PC-3 (cell line): ENCODE measurements at places on chromosomes 7 and 10.

DNA sequence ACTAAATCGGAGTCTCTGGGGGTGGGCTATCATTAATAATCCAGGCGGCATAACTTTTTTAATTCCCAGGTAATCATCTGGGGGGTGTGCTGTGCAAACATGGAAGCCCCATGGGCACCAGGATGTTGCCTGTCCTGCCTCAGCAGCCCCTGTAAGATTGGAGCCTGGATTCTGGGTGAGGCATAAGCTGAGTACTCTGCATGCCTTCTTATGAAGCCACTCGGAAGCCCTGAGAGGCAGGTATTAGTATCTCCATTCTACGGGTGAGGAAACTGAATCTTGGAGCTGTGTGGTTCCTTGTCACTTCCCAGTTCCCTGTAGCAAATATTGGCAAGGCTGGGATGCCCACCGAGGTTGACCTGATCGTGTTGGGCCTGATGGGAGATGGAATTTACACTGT lies 7.4 kb upstream of the OPN4 start:
- no peak for DNase-seq

- DNase-seq: no peak
These were observed 90.7 kb downstream of the APBB1IP start for GRCh38 chr10:26528715-26529393.

DNA sequence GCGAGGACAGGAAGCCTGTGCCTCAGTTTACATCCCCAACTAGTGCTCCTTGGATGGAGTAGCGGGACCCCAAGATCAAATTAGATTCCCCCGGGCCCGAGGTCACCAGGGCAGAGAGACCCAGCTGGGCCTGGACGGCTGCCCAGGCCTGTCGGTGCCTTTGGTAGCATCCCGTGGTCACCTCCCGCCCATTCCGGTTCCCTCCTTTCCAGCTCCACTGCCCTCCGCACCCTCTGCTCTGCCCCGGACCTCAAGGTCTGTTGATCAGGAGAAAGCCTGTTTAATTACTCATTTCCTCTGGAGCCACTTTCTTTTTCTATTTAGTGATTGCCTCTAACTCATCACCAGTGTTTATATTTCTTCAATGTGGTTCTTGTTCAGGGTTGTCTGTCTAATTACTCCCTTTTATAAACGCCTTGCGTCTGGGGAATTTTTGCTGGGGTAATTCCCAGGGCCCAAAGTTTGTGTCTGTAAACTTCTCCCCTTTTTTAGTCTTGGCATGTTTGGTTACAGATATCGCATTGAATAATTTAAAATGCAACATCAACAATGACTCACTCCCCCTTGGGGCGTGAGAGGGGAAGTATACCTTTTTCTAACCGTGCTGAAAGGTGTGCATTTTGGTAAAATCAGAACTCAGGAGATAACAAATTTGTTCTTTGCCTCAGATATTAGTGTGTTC lies 1.9 kb downstream of the FOXK1 start:
- DNase-seq: peak; percentile 68

DNA sequence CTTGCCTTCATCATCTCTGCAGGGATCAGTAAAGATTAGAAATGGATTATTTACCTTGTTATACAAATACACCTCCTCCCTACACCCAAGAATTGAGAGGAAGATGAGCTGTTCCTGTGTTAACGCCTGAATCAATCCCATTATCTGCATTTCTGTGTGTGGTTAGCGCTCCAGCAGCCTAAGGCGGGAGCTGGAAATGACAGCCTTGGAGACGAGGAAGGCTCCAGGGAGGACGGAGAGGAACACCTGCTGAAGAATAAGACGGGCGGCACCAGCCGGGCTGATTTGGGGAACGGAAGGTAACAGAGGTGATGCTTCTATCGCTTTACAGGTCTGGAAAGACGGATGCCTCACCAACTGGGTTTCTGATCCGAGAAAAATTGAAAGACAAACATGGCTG lies 34.2 kb upstream of the DDC start:
- no peak for DNase-seq

DNA sequence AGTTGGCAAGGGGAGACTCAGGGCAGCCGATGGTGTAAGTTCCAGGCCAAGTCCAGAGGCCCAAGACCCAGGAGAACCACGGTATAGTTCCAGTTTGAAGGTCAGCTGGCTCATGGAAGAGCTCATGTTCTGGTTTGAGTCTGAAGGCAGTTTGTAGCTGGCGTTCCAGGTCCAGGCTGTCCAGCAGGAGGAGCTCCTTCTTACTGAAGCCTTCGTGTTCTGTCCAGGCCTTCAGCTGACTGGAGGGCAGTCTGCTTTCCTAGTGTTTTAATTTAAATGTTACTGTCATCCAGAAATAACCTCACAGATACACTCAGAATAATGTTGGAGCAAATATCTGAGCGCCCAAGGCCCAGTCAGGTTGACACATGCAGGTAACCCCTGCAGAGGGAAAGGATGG lies 4.2 kb downstream of the SUN1 start:
- no peak for DNase-seq

- DNase-seq: no peak
These were observed 130.1 kb downstream of the RGS10 start for GRCh38 chr10:119412244-119413092.

GRCh38 chr7:143269251-143269650 lies 6.0 kb downstream of the GSTK1 start:
- no peak for DNase-seq

GRCh38 chr7:51591223-51591622 lies 274.6 kb upstream of the COBL start:
- no peak for DNase-seq

DNA sequence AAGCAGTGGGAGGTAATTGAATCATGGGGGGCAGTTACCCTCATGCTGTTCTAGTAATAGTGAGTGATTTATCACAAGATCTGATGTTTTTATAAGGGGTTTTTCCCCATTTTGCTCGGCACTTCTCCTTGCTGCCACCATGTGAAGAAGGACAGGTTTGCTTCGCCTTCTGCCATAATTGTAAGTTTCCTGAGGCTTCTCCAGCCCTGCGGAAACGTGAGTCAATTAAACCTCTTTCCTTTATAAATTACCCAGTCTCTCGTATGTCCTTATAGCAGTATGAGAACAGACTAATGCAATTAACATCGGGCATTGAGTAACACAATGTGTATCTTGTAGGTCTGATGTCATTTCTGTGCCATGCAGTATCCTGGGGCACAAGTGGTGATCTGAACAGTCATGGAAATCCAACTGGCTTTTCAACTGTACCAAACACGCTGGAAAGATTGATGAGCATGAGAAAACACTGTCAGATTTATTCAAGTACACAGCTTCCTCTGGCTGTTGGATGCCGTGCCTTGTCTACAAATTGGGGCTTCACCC lies 208.6 kb upstream of the KIAA1217 start:
- no peak for DNase-seq

DNA sequence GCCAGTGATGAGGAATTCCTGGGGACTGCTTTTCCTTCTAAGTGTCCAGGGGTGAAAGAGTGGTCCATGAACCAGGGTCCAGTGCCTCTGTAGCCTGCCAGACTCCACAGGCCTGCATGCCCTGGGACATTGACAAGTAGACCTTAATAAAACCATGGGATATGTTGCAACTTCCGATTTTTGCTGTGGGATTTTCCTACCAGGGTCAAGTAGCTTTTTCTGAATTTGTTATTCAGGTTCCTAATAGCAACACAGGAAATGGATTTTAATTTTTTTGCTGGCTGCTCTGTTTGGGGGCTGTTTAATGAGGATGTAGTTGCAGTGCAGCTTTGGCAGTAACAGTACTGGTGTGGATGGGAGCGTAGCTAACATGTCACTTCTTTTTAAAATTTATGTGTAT lies 42.1 kb downstream of the WBP1L start:
- no peak for DNase-seq

- peak; percentile 77 for DNase-seq
These were observed 66.9 kb upstream of the FHIP2A start for GRCh38 chr10:114754445-114755320.

- peak; percentile 19 for DNase-seq
These were observed 27.0 kb upstream of the ZPBP start for GRCh38 chr7:50119815-50120637.

DNA sequence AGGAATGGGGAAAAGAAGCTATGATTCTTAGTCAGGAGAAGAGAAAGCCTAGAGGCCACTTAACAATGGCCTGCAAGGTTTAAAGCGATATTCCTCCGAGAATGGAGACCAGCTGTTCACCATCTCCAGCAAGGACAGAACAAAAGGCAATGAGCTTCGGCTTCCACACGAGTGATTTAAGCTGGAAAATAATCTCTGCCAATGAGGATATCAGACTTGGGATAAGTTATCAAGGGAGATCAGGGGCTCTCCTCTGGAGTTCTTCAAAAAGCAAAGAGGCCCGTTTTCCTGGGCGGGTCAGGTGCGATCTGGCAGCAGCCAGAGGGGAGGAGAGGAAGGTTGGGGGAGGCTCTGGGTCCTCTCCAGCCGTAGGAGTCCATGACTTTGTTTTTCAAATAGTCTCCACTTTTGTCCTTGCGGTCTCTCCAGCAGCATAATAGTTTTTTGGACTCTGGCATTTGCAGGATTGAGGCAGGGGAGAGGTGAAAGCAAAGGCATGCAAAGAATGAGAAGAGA lies 211.3 kb downstream of the SKIDA1 start:
- DNase-seq: no peak

DNA sequence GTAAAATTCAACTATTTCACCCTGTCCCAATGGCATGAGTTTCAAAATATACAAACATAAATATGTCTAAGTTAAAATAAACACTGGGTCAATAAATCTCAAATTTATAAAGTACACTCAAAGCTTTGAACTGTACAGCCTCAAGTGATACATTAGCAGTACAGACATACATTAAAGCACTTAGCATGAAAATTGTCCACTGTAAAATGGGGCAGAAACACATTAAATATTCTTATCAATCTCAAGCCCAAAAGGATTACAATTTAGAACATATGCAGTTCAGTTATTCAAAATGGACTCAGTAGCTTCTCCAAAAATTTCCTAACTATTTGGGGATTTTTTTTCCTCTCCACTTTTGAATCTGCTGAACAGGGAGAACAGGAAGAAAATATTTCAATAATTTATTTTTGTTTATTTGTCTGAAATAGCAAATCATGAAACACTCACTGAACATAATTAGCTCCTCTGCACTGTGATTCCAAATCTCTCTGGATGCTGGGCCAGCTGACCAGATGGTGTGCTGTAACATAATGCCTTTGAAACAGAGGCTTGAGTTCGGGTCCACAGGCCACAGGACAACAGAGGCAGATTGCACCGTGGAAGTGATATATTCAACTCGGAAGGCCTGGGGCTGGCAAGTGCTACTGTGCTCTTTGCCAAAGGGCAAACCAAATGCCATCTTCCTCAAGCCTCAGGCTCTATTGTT lies 248.9 kb upstream of the LRRN3 start:
- no peak for DNase-seq

- DNase-seq: no peak
These were observed 57.8 kb downstream of the BRAF start for GRCh38 chr7:140866926-140867325.

DNA sequence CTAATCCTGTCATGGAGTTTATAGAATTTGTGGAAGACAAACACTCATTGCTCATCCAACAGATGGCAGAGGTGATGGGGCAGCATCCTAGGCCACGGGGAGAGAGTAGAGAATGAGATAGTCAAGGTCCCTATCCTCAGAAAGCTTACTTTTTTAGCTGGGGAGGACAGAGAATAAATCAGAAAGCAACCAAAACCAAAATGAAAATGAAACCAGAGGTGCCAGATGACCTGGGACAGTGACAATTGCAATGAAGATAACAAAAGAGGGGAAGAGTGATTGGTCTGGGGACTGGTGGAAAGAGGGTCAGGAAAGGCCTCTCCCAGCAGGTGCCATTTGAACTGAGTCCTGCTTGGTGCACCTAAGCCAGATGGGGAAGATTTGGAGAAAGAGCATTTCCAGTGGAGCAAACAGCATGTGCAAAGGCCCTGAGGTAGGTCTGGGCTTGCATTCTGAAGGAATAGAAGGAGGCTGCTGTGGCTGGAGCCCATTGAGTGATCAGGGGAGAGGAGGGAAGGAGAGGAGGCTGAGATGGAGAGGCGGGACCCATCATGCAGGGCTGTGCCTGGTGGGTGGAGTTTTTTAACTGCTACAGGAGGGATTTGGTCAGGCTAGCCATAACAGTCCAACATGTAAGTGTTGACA lies 164.1 kb downstream of the RPS24 start:
- no peak for DNase-seq

GRCh38 chr7:158586499-158587161 lies 993 bp downstream of the PTPRN2 start:
- no peak for DNase-seq

- DNase-seq: no peak
These were observed 4.7 kb downstream of the PPA1 start for GRCh38 chr10:70228491-70228890.

DNA sequence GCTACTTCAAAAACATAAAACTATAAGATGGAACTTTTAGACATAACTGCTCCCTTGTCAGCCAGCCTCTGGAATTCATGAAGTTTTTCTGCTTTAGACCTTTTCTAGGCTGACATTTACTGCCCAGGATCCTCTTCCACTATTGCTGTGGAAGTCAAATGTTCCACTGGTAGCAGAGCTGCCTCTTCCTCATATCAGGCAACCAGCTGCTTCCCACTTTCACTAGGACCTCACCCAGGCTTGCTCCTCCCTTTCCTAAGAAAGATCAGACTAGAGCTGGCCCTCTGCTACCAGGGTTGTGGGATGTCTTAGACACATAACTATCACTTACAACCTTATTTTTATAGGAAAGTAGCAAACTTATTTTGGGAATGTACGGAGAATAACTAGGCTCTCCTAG lies 121.5 kb downstream of the CTTNBP2 start:
- no peak for DNase-seq

DNA sequence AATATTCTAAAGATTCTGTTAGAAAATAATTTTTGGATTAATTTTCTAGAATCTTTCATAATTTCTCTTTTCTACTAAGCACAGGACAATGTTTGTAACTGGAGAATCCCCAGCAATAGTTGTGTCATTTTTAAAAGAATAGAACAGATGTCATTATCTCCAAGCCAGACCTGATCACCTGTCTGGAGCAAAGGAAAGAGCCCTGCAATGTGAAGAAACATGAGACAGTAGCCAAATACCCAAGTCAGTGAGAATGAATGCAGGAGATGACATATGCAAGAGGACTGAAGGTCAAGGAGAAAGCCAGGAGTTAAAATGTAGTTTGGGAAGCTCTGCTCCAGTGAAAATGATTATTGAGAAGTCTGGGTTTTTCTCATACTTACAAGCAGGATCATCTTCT lies 25.4 kb upstream of the ZNF138 start:
- DNase-seq: no peak

DNA sequence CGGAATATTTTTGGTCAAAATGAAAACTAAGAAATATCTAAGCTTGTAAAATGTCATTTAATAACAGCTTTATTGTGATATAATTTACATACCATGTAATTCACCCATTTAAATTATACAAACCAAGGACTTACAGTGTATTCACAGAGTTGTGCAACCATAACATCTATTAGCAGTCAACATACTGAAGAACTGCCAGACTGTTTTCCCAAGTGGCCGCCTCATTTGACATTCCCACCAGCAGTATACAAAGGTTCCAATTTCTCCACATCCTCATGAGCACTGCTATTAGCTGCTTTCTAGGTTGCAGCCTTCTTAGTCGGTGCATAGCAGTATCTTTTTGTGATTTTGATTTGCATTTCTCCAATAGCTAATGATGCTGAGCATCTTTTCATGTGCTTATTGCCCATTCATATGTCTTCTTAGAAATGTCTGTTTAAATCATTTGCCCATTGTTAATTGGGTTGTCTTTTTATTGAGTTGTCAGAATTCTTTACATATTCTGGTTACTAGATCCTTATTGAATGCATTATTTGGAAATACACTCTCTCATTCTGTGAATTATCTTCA lies 153.0 kb upstream of the FGFR2 start:
- no peak for DNase-seq
